ENCODE measurements at places on chromosomes 4 and X.

- no peak for DNase-seq
Measured at GRCh38 chr4:54091637-54092404, 8.1 kb upstream of the GSX2 start.

GRCh38 chr4:98663226-98664006 is 5.0 kb upstream of the TSPAN5 start:
- DNase-seq: no peak

DNA sequence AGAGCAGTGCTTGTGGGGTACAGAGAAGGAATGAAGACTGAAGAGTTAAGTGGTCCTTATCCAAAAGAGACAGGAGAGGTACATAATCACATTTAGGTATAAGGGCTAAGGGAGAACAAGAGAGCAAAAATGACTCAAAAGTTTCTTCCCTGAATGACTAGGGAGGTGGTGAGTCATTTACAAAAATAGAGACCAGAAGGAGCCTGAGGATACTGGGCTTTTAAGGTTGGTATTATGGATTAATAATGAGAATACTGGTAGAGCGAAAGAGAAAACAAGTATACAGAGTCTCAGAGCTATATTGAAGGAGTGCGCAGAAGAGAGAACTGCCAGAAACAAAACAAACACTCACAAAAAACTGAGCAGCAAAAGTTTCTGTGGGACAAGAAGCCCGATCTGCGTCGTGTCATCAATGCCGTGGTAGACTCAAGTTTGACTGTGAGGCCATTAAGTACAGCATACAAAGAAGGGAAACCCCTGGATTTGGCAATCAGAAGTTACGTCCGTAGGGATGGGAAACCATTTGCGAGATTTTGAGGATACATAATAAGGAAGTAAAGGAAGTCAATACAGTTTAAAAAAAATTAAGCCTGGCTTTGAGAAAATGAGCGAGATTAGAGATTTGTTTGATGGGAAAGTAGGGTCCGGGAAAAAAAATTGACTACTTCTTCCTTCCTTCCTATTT is 129.1 kb upstream of the STIM2 start:
- DNase-seq: no peak

DNA sequence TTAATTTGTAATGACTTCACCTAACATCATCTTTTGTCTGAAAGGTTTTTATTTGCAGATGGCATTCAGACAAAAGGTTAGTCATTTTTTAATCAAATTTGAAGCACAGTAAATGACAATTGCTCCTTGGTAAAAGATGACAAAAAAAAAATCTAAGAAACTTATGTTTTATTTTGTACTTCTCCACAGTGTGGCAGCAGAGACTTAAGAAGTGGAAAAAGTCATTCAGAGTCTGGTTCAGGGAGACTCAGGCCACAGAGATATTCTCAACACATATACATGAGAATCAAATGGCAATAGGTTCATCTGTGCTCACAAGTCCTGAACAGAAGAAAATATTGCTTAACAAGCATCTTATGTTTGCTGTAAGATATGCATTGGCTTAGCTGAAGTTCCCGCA is 436.2 kb downstream of the KCNIP4 start:
- DNase-seq: peak; percentile 67

- DNase-seq: no peak
Measured at GRCh38 chr4:146032234-146032860, 93.7 kb upstream of the ZNF827 start.

DNA sequence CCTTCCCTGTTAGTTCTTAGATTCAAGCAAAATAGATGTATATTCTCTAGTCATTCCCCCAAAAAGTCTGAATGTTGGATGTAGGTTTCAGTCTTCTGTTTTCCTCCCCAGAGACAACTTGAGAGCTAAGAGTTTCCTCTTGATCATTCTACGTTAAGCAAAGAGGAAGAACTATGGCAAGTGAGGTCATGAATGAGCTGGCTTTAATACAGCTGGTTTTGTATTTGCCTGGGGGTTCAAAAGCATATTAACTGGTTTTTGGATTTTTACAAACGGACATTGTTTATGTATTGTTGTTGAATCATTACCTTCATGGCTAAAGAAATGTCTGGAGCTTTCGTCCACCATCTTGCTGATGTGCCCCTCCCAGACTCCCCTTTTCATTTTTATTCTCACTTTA is 916.7 kb upstream of the POU3F4 start:
- DNase-seq: no peak

- DNase-seq: peak; percentile 94
Measured at GRCh38 chrX:71103110-71103983, 3.2 kb downstream of the CXorf65 start.

DNA sequence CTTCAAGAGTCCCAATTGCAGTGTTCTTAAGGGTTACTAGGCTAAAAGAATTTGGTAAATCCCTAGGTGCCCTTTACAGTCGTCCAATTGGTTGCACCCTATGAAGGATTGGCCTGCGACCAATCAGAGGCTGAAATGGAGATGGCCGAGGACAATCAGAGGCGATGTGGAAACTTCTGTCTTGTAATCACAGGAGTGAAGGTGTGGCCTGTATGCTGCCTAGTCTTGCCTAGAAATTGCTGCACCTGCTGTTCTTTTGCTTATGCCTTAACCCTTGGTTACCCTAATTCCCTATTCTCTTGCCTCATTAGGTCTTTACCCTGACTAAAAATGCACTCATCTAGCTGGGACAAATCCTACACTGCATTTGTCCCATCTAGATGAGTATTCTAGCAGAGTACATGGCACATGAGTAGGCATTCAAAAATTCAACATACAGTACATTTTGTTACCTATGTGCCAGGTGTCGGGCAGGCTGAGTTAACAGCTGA is 1.0 kb upstream of the DCK start:
- DNase-seq: peak; percentile 60

DNA sequence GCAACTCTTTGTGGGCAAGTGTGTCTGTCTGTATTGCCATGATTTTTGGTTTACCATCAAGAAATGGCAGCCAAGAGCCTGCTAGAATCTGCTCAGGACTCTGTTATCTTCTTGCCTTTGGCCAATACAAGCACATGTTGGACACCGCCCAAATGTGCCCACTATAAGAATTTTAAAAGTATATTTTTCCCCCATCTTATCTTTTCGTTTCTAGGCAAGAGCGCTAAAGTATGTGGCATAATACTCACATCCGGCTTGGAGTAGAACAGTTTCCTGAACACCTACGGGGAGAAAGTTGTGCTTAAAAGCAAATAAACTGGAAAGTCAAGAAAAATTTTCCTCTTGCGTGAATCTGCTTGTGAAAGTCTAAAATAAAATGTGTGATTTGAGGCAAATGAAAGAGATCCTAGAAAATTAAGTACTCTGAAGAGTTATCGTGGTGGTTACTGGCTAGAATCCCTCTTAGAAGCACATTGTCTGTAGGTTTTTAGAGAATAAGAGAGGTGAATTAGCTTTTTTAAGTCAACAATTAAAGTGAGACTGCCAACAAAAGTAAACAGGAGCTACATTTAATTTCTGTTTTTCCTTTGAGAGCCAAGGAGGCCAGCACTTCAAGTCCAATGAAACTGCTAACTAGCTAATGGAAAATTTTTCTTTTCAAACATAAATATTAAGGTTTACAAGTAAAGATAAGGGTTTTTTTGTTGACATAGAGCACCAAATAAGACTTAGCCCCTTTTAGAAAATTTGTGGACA is 220.2 kb downstream of the SOWAHB start:
- DNase-seq: no peak

All from OCI-M1 (cell line).